Suprapubic skin (tissue), 4 donors: ENCODE measurements at places on chromosomes 13 and 19. TPM values are rescaled to one million over a fixed set of nuclear protein-coding genes. Genes with fewer than 3 reads are reported as not detected.

- H3K4me1 ChIP-seq = peaks cover 34% of the 10 kb centered on the region
- no peak overlapping the region for H3K4me3 ChIP-seq
- H3K36me3 ChIP-seq = peaks cover 8% of the 10 kb centered on the region
- DNase-seq = no peak
- no peak overlapping the region for H3K27ac ChIP-seq
- no peaks in the 10 kb centered on the region for H3K27me3 ChIP-seq
These were observed 85.1 kb downstream of the TNFRSF19 start for GRCh38 chr13:23655321-23655720.

DNA sequence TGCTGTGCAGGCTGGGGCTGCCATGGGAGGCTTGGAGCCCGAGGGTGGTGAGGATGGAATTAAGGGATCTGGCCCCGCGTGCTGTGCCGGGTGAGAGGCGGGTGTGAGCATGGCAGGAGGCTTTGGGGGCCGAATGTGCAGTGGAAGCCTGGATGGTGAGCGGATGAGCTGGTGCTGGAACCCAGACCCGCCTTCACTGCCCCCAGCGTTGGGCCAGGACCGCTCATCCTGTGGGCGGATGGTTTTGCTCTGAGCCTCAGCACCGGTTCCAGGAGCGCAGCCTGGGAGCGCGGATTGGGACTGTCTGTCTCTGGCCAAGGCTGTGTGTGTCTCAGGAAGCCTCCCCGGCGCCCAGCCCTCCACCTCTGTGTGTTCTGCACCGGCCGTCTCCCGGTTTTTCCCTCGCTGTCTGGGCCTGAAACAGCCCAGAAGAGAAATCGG is 16.7 kb downstream of the KDM4B start:
- peaks cover 55% of the 10 kb centered on the region for H3K4me1 ChIP-seq
- H3K36me3 ChIP-seq = no peaks in the 10 kb centered on the region
- H3K4me3 ChIP-seq = no peak overlapping the region
- no peaks in the 10 kb centered on the region for H3K27me3 ChIP-seq
- no peak for DNase-seq

The DAND5 gene
- not detected for total RNA-seq

DNA sequence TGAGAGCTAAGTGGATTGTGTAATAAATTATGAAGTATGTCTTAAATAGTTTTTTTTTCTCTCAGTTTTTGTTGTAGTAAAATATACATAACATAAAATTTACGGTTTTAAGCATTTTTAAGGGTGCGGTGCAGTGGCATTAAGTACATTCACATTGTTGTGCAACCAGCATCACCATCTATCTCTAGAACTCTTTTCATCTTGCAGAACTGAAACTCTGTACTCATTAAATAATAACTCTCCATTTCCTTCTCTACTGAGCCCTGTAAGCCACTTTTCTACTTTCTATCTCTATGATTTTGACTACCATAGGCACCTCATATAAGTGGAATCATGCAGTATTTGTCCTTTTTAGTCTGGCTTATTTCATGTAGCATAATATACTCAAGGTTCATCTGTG is 87.1 kb downstream of the GJA3 start:
- no peak overlapping the region for H3K27ac ChIP-seq
- no peaks in the 10 kb centered on the region for H3K4me1 ChIP-seq
- no peak for DNase-seq
- no peaks in the 10 kb centered on the region for H3K27me3 ChIP-seq

- no peaks in the 10 kb centered on the region for H3K27me3 ChIP-seq
- no peak overlapping the region for H3K4me3 ChIP-seq
- DNase-seq = no peak
- H3K4me1 ChIP-seq = no peaks in the 10 kb centered on the region
- H3K27ac ChIP-seq = no peak overlapping the region
- no peaks in the 10 kb centered on the region for H3K36me3 ChIP-seq
These were observed 151.3 kb downstream of the CYSLTR2 start for GRCh38 chr13:48804821-48805601.
